ENCODE measurements at places on chromosomes 7 and 10.

DNA sequence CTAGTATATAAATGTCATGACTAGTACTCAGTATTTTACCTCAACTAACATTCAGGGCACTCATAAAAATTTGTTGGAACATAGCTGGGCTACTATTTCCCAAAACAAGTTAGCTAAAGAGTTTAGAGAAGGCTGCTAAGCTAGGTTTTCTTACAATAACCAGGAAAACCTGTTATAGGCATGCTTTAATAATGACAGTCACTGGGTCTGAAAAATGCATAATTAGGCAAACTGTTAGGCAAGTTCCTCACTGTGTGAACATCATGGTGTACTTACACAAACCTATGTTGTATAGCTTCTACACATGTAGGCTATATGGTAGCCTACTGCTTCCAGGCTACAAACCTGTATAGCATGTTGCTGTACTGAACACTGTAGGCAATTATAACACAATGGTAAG is 79.0 kb downstream of the DNAJC1 start:
- no peak for DNase-seq

- DNase-seq = no peak
Observed at GRCh38 chr10:59499460-59499859, 137.1 kb upstream of the FAM13C start.

- DNase-seq = no peak
Observed at GRCh38 chr7:94662548-94662947, 6.6 kb upstream of the SGCE start.

DNA sequence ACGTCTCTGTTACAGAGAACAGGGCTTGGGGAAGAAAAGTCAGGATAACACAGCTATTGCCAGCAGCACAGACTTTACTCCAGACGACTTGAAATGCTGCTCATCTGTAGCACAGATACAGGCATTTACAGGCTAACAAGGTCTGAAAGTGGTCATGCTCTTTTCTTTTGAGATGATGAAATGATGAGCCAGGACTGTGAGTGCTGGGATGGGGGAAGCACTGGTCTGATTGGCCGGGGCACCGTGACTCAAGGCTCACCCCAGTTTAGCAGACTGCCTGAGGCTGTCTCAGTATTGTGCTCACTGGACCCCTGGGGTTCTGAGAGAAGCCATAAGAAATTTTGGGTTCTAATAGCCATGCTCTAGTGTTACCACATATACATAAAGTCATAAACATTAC is 12.4 kb downstream of the SMKR1 start:
- DNase-seq = no peak

DNA sequence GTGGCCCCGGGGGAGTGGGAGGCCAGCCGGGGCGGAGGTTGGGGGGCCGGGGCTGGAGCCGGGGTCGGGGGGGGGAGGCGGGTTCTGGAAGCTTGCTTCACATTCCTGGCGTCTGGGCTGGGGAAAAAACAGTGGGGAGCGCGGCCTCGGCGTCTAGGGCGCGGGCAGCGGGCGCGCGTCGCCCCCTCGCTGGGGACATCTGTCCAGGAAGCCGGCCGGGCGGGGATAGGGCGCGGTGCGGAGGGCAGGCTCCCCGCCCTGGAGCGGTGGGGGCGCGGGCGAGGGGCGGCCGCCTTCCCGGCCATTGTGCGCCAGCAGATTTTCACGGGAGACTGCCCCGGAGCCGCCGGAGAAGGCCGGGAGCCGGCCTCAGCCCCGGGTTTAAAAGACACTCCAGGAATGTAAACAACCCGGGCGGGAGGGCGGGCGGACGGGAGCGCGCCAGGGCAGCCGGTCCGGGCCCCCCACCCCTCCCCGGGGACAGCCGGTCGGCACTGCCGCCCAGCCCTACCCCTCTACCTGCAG is 1.4 kb downstream of the ZMIZ1 start:
- DNase-seq = no peak

DNA sequence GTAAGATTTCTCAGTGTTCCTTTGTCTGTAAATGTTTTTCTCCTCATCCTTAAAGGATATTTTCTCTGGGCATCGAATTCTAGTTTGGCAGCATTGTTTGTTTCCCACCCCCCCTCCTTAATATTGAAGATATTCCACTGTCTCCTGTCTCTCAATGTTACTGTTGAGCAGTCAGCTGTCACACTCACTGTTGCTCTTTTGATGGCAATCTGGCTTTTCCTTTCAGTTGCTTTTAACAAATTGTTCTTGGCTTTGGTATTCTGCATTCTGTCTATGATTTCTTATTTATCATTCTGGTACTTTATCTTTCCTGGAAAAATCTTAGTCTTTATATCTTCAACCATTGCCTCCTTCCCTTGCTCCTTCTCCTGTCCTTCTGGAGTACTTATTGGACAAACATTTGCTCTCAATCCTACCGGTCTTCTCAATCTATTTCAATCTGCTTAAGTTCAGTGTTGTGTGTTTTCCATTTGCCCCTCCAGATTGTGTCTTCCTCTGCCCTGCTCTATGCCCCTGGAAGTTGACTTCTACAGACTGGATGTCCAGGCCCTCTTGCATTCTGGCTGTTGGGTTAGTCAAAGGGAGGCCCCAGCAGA is 9.3 kb upstream of the GTPBP4 start:
- no peak for DNase-seq

DNA sequence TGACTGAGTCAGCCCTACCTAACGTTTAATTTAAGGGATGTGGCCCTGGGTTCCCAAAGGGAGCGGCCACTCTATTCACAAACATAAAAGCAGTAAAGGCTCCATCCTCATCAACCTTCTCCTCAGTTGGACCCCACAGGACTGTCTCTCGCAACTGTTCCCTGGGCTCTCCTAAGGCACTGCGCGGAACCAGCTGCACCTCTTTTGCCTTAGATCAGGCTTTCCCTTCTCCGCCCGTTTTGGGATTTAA is 689 bp upstream of the GTPBP4 start:
- DNase-seq = no peak

DNA sequence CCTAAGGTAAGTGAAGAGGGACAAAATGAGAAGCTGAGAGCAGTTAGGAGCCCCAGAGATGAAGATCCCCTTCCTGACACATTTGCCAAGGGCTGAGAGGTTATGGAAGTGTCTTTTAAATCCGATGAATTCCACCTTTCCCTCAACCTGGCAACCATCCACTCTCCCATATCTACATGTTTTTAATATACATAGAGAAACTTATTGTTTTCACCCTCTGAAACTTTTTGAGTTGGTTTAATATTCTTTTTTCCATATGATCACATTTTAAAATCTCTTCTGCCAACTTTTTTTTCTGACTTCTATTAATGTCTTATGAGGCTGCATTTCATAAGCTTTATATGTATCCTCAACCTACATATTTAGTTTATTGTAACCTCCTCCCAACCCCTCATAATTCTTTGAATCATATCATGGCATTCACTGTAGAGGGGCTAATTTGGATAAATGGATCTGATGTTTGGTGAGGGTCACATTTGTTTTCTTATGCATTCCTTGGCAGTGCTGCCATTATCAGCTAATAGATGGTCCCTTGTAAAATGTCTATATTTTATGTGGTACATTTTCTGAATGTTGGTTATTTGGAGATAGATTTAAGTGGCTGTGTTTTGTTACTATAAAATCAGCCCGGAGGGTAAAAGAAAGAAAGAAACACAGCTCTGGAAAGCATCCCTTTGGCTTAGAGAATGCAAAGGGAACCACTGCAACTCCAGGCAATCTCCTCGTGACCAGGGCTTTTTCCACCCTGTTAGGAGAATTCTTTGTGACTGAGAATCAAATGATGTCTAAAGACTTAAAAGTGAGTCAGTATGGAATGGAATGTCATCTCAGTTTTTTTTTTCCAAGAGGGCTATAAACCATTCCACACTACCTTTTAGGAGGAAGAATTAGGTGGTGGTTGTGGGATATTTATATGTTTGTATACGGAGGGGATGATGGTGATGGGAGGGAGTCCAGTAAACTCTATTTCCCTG is 334.4 kb downstream of the SUGCT start:
- DNase-seq = no peak

- no peak for DNase-seq
Observed at GRCh38 chr10:93392121-93392520, 90.0 kb downstream of the MYOF start.

DNA sequence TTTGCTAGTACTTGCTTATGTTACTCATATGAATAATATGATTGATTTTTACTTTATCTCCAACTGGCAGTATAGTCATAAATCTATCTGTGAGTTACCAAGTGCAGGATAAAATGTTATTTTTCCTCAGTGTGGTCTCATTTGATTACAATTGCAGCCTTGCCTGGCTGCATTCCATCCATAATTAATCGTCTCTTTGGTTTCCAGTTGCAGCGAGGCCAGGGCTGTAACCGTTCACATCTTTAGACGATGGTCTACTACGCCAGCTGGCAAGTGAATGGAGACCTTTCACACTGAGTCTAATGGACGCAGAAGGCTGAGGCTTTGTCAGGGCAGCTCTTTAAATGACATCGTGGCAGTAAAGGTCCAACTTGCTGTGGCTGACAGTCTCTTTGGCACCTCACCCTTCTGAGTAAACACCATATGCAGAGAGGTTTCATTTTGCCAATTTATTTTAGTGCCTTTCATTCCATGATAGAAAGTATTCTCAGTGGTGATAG is 84.0 kb downstream of the ARL4A start:
- DNase-seq = no peak

DNA sequence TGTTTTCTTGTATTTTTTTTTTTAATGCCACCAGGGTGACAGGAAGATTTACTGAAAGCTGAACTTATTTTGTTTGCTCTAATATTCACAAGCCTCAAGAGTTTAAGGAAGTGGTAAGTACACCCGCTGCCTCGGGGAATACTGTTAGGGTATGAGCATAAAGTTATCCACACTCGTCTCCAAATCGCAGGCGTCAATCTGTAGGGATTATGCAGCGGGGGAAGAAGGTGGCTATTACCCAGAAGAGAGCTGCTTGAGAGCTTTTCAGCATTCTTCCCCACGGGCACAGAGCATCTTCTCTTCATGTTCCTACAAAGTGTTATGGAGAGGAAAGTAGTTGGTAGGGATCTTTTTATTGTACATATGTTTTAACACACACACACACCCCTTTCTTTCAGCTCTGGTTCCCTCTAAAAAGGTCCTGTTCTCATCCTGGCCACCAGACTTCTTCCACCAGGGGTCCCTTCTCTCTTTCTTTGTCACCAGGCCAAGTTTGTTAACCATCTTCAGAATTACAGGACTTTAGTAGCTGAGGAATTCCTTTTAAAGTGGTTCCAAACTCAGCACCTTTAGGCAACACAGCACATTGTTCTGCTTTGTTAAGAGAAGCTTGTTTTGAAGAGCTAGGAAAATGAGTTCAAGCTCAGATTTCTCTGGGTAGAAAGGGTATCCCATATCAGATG is 411.6 kb upstream of the GALNT17 start:
- no peak for DNase-seq

GRCh38 chr7:41656366-41656765 is 46.5 kb downstream of the INHBA start:
- DNase-seq = no peak

- peak; percentile 47 for DNase-seq
Observed at GRCh38 chr7:2521952-2522591, 2.5 kb downstream of the LFNG start.

GRCh38 chr10:89773081-89773480 is 71.7 kb downstream of the KIF20B start:
- DNase-seq = no peak

GRCh38 chr10:44859546-44860285 is 51.4 kb upstream of the TMEM72 start:
- no peak for DNase-seq

DNA sequence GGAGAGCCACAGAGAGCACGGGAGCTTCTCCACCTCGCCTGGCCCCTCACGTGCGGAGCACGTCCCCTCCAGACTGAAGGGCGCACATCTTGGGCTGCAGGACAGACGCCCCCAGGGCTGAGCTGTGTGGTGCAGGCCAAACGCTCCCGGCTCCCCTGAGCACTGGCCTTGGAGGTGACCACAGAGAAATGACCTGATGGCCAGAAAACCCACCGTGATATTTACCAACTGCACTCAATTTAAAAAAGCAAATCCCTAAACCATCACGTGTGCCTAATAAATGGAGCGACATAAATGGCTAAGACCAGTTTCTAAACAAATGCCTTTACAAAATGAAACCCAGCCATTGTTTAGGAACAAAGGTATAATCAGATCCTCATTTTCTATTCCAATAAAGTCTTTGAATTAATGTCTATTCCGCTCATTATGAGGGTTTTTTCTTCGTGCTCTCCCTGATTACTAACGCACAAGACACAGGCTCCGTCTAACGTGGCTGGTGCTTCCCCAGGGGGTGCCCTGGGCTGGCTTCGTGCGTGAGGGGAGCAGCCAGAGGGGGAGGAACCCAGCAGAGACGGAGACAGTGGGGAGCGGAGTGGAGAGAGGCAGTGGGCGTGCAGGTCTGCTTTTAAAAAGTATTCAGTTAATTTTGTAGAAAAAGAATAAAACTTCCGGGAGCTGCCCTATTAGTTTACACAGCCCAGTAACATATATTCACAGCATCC is 190.3 kb downstream of the DNAJB6 start:
- no peak for DNase-seq

GRCh38 chr10:43362191-43362839 is 9.1 kb upstream of the FXYD4 start:
- DNase-seq = peak; percentile 98

- no peak for DNase-seq
Observed at GRCh38 chr10:88968391-88968790, 15.8 kb upstream of the ACTA2 start.

GRCh38 chr10:19874791-19875190 is 58.6 kb downstream of the PLXDC2 start:
- DNase-seq = no peak

- DNase-seq = no peak
Observed at GRCh38 chr7:3916146-3916545, 615.1 kb downstream of the SDK1 start.

DNA sequence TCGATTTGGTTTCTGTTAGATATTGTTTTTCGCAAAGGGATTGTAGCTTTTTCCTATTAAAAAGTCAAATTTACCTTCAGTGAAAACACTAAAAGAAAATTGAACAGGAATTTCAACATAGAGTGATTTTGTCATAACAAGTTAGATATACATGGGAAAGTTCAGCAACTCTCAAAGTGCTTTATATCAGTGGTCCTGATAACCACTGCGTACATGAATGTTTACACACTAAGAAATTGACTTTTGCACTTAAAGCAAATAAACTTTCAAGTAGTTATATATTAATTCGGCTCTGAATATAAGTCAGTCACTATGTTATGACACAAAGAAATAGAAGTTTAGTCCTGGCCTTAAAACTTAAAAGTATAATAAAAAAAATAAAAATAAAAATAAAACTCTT is 101.3 kb upstream of the DKK1 start:
- no peak for DNase-seq

DNA sequence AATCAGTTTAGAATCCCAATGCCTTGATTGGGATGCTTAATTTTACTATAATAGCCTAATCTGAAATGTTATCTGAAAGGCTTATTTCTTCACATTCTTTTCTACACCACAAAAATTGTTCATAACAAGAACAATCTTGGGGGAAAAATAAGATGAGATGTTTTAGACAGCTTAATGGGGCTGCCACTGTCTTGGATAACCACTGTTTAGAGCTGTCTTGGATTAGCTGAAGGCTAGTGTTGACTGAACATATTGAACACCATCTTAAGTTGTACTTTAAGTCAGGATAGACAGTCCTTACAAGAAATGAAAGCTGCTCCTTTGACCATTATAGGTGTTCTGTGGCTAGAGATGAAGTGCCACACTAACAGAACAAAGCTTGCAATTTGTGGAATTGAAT is 501.3 kb downstream of the GFRA1 start:
- no peak for DNase-seq

Data from stimulated activated CD4-positive, alpha-beta T cell treated with anti-CD3 and anti-CD28 coated beads, Interleukin-12 subunit alpha, Interleukin-12 subunit beta, amount 100 ng/mL, for 24 hours (primary cell).